ENCODE measurements at places on chromosomes 12 and 14.

- no peak for DNase-seq
Measured at GRCh38 chr14:78746086-78746595, 576.0 kb downstream of the NRXN3 start.

GRCh38 chr12:100138803-100139098 lies 3.9 kb downstream of the BLTP3B start:
- DNase-seq: no peak

DNA sequence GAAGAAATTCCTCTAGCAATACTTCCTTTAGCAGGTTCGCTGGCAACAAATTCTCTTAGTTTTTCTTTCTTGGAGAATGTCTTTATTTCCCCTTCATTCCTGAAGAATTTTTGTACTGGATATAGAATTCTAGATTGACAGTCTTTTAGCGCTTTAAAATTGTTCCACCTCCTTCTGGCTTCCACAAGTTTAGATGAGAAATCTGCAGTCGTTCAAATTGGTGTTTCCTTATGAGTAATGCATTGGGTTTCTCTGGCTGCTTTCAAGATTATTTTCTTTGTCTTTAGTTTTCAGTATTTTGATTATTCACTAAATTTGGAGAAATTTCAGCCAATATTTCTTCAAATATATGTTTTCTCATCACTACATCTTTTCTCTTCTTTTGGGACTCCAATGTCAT lies 33.3 kb upstream of the FGF6 start:
- no peak for DNase-seq

- DNase-seq: no peak
Measured at GRCh38 chr14:90266441-90267154, 10.2 kb downstream of the PSMC1 start.

DNA sequence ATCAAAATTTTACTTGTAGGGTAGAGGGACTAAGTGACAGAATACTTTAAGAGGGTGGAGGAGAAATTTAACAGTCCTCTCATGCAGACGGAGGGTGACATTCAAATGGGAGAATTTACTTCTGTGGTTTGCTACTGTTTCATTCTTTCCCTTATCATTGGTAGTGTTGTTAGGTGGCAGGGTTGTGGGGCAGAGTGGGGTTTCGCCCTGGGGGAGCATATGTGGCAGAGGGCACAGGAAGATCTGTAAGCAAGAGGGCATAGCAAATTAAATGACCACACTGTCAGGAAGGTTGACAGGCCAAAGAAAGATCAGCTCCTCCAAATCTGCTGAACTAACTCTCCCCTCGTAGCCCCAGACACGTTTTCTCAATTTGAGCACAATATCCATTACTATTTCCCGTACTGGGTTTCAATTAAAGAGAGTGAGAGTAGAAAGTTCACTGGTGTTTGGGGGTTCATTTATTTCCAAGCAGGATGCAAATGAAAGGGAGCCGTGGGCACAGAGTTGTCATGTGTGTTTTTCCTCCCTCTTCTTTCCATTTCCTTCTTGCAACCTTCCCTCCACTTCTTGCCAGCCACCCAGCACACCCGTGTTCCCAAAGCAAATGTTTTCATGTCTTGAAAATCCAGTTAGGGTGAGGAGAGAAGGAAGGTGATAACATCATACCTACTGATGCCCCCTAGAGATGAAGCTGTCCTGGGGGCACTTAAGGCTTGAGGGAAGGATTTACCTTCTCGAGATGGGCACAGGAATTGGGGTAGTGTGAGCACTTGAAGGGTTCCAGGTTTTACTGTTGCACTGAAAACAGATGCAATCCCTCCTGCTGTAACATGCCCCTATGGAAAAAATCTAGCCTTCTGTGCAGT lies 6.5 kb upstream of the TBX3 start:
- no peak for DNase-seq

- no peak for DNase-seq
Measured at GRCh38 chr12:48445538-48445937, 26.8 kb upstream of the ANP32D start.

DNA sequence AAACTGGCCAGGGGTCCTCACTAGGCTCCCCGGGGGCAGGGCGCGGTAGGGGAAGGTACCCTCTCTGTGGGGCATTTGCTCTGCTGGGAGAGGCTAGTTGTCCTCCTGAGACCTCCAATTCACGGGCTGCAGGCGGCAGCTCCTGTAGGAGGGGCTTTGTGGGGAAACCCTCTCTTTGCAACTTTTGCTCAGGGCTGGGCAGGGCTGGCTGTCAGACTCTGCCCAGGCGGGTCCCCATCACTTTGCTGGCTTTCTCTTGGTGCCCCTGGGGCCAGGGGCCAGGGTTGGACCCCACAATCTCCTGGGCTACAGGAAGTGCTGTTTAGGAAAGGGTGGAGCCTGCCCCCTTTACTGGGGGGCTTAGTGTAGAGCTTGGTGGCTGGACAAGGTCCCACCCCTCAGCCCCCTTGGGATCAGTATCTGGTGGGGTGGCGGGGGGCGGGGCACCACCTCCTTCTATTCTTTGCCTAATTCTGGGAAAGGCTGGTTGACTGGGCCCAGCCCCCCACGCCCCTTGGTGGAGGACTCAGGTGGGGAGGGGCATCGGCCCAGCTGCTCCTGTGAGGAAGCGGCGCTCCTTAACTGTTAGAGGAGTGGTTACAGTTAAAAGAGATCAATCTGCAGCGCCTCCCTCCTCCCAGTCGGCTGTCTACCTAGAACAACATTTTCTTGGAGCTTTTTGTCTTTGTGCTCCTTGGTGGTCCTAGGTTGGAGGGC lies 918.7 kb downstream of the AACS start:
- no peak for DNase-seq

DNA sequence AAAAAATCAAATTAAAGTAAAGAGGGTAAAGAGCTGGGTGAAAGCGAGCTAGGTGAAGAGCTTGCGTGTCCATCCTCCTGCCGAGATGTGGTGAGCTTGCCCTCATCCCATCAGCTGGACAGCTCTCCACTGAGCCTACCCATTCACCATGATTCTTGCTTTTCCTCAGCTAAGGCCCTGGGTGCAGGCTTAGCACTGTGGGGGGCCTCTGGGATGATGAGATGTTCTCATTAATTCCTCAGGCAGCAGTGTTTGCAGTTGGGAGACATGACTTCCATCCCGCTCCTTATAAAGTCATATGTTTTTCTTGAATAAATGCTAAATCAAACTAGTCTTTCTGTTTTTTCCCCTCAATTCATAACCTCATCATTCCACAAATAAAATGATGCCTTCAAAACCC lies 18.0 kb downstream of the PHLDA1 start:
- no peak for DNase-seq

- no peak for DNase-seq
Measured at GRCh38 chr14:22003461-22003860, 329.8 kb upstream of the OR4E1 start.

- DNase-seq: peak; percentile 78
Measured at GRCh38 chr12:6788972-6789924, at the start of gene CD4. Gene CD4 (plus strand): TSS chr12:6789528. CDS start chr12:6800139, 10,611 bp downstream.

- DNase-seq: no peak
Measured at GRCh38 chr14:38203929-38204718, 3.6 kb upstream of the SSTR1 start.

GRCh38 chr12:4626543-4626942 lies 22.3 kb downstream of the AKAP3 start:
- no peak for DNase-seq

DNA sequence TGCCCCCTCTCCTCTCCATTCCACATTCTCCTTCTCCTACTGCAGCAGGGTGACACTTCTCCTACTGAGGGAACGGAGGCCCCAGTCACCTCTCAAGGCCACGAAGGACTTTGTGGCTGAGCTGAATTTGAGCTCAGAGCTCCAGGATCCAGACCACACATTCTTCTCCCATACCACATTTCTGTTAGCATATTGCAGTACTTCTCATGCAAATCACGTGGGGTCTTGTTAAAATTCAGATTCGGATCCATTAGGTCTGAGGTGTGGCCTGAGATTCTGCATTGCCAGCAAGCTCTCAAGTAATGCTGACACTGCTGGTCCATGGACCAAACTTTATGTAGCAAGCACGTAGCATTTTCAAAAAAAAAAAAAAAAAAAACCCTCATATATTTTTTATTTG lies 9.6 kb upstream of the IFI27L2 start:
- DNase-seq: no peak

DNA sequence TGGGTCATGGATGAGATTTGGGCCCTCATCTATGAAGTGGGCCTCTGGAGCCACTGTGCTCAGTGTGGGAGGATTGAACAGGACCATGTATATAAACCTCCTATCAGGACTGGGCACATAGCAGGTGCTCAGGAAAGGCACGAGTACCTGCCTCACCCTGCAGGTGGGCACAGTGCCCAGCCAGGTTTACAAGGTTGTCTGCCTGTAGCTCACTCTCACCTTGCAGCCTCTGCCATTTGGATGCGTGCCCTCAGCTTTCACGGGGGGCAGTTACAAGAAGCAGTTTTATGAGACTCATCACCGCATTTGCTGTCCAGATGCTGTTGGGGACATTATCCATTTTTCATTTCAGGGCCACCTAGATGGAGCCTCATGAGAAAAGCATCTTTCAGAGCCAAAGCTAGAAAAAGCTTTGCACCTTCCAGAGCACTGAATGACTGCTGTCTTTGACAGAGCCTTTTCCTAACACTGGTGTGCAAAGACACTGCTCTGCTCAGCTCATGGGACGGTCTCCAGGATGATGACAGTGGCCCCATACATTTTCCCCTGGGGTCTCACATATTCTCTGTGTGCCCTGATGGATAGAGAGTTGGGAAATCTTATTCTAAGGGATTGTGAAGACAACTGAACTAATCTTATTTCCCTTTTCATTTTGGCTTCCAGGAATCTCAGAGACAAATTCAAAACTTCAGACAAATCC lies 327.5 kb upstream of the RTL1 start:
- no peak for DNase-seq

DNA sequence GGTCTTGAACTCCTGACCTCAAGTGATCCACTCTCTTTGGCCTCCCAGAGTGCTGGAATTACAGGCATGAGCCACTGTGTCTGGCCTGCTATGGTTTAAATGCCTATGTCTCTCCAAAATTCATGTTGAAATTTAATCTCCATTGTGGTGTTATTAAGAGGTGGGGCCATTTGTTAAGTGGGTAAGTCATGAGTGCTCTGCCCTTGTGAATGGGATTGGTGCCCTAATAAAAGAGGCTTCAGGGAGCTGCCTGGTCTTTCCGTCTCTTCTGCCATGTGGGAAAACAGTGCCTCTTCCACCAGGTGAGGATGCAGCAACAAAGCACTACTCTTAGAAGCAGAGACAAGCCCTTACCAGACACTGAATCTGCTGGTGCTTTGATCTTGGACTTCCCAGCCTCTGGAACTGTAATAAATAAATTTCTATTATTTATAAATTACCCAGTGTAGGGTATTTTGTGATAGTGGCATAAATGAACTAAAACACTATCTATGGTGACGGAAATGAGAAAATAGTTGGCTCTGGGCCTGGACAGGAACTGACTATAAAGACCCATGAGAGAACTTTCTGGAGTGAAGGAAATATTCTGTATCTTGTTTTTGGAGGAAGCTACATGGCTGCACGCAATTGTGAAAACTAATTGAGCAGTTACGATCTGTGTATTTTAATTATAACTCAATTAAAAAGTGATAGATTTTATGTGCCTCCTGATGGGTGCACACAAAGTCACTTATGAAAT lies 12.1 kb upstream of the ATP23 start:
- DNase-seq: no peak

GRCh38 chr14:71749613-71750238 lies 182.5 kb upstream of the RGS6 start:
- DNase-seq: no peak

DNA sequence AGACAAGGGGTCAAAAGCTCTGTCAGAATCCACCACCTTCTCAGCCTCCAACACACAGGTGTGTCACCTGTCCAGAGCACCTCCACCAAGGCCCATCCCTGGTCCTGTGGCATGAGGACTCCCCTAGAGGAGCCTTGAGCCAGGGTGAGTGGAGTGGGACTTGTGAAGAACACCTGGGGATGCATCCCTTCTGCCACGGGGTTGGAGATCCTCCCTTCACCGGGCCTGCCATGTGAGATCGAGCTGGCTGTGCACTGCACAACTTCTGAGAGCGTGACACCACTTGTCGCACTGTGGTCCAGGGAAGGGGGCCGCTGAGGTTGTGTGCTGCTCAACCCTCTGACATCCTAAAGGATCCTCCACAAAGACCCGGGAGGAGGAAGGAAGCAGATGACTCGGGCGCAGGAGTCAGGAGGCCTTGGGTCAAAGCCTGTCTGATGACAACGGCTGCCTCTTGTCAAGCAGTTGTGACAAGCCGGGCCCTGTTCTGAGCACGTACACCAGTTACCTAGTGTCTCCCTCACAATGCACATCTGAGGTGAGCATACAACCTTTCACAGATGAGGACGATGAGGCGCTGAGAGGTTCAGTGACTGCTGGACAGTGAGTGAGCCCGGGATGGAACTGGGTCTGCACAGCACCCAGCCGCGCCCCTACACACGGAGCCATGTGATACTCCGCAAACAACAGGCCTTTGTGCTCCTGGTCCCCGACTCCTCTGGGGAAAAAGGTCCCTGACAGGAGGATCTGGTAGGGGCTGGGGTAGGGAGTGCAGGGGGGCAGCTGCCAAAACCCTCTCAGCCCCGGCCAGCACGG lies 35.6 kb downstream of the CHGA start:
- DNase-seq: no peak

- DNase-seq: no peak
Measured at GRCh38 chr14:90062127-90062794, 467 bp downstream of the KCNK13 start.

DNA sequence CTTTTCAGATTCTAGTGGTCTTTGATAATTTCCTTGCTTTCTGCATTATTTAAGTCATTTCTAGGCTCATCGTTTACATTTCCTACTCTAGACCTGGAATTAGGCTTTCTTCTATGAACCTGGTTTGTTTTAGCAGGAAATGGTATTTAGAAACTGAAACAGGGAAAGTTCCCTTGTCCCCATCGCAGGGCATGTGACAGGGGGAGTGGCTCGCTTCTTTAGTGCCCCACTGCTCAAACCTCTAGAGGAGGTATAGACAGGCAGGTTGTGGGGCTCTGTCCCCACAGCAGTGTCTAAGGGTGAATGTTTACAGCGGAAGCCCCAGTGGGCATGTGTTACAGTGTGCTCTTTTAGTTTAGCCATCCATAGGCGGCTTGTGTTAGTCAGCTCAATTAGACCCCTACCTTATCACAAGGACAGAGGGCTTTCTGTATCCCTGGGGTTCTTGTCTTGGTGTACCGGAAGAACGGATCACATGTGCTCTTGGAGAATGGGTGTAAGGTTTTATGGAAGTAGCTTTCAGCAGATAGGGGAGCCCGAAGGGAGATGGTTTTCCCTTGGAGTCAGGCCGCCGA lies 25.0 kb downstream of the IFT81 start:
- no peak for DNase-seq

- no peak for DNase-seq
Measured at GRCh38 chr14:93741556-93742230, 46.6 kb downstream of the PRIMA1 start.

GRCh38 chr12:29867823-29868222 lies 84.1 kb upstream of the TMTC1 start:
- DNase-seq: no peak

GRCh38 chr12:113874999-113875561 lies 91.0 kb downstream of the RBM19 start:
- no peak for DNase-seq

GRCh38 chr12:91273560-91273959 lies 90.9 kb upstream of the DCN start:
- no peak for DNase-seq

All from activated CD4-positive, alpha-beta T cell treated with anti-CD3 and anti-CD28 coated beads, Interleukin-2, amount 50 U/mL, for 24 hours (primary cell).